ENCODE measurements at places on chromosomes 1 and 21. TPM values are rescaled to one million over a fixed set of nuclear protein-coding genes. Genes with fewer than 3 reads are reported as not detected.

- DNase-seq, result no peak
Measured at GRCh38 chr1:13830616-13831280, 130.8 kb downstream of the PRDM2 start.

DNA sequence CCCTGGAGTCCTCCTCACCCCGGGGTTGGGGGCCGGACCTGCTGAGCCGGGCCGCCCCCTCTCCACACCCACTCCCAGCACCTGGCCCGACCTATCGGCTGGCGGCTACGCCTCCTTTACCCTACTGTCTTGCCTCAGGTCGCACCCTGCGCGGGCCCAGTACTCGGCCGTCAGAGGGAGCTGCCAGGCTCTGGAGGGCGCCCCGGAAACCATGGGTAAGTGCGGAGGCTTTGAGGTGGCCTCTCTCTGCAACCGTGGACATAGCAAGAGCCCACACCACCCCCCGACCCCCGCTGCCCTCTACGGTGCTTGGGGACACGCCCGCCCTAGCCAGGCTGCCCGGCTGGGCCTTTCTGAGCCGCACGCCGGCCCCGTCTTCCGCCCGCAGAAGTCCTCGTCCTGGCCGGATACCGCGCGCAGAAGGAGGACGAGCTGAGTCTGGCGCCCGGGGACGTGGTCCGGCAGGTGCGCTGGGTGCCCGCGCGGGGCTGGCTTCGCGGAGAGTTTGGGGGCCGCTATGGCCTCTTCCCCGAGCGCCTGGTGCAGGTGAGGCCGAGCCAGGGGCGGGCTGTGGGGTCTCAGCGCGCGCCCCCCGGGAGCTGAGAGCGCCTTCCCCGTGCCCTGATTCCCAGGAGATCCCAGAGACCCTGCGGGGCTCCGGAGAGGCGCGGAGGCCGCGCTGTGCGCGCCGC is at the start of gene SH3D21:
TSS of gene SH3D21 (plus strand) at position 159 of the 692 bp plus-strand sequence. CDS start at position 212, 53 bp downstream.
- no peak for DNase-seq

DNA sequence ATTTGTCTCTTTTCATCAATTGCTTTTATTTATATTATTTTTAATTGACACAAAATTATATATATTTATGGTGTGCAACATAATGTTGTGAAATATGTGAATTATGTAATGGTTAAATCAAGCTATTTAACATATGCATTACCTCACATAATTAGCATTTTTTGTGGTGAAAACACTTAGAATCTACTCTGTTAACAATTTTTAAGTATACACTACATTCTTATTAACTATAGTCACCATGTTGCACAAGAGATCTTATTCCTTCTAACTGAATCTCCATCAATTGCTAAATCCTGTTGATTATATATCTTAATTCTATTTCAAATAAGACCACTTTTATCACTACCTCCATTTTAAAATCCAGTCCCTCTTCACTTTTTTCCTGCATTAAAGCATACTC is 42.5 kb downstream of the PLPPR5 start:
- DNase-seq, result no peak

DNA sequence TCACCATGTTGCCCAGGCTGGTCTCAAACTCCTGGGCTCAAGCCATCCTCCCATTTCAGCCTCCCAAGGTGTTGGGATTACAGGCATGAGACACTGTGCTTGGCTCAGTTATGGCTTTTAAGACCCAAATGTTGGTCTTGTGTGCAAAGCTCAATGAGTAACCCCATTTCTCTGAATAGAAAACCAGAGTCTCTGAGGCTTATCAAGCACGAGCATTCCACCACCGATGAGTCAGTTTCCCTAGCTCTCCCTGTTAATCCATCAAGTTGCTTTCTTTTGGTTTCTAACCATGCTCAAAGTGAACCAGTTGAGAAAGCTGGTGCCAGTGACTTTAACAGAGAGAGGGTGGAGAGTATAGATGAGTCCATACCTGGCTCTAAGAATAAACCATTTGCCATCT is 350.9 kb upstream of the ADGRL2 start:
- DNase-seq, result no peak

DNA sequence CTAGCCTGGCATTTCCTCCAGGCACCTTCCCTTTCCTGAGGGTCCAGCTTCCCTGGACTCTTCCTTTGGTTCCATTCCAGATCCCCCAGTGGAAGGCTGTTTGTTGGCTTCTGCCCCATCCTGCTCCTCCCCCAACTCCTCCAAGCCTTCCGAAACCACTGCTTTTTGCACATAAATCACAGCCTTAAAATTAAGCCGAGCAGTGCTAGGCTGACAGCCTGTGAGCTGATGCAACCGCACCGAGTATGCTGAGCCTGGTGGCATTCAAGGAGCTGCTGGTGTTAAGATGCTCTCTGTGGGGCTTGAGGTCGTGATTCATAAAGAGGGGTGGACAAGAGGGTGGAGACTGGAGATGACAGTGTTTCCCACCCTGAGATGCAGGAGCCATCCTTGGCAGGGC is 266.6 kb upstream of the C1orf174 start:
- DNase-seq, result no peak

- DNase-seq, result no peak
Measured at GRCh38 chr1:203425663-203425975, 50.0 kb upstream of the PRELP start.

DNA sequence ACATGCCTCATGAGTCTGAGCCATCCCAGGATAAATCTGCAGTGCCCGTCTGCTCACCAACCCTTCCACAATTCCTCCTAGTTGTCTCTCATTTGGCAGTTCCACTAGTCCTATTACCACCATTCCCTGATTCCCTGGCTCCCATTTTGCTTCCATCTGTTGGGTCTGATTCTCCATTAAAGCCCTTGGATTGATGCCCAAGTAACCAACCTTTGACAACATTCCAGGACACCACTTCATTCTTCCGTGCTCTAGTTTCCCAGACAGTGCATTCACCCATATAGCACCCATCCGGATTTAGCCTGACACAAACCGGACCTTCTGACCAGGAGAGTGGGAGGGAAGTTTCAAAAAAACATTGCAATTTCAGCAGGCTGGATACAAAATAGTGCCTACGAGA is 189.4 kb upstream of the PALMD start:
- DNase-seq, result no peak

DNA sequence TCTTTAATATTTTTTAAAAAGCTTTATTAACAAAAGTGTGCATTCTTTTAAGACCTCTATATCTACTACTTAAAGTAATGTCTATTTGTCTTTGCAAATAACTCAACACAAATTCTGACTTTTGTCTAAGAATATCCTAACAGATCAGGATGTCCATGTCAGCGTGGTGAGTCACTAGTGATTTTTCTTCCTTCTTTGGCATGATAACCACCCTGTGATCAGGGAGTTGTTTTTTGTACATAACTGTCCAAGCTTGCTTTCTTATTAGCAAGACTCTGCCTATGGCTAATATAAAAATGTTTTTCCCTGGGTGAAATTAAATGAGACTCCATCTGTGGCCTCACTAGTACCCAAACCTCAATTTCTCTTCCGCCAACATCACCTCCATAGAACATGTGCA is 688.9 kb upstream of the ADGRL2 start:
- peak; percentile 14 for DNase-seq

DNA sequence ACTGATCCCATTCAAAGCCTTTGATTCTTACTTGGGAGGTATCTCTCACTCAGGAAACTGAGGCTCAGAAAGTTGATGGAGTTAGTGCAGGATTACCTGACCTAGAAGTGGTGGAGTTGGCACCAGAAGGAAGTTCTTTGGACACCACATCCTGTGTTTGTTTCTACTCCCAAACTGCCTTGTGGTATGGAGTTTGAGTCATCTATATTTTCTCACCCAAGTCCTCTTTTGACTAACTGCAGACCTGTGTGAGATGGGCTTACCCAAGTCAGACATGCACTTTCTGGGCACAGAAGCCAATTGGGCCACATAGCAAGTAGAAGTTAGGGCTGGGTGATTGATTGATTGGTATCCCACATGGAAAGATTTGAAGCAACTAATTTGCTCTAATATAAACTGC is 36.1 kb downstream of the FGGY start:
- DNase-seq, result no peak

DNA sequence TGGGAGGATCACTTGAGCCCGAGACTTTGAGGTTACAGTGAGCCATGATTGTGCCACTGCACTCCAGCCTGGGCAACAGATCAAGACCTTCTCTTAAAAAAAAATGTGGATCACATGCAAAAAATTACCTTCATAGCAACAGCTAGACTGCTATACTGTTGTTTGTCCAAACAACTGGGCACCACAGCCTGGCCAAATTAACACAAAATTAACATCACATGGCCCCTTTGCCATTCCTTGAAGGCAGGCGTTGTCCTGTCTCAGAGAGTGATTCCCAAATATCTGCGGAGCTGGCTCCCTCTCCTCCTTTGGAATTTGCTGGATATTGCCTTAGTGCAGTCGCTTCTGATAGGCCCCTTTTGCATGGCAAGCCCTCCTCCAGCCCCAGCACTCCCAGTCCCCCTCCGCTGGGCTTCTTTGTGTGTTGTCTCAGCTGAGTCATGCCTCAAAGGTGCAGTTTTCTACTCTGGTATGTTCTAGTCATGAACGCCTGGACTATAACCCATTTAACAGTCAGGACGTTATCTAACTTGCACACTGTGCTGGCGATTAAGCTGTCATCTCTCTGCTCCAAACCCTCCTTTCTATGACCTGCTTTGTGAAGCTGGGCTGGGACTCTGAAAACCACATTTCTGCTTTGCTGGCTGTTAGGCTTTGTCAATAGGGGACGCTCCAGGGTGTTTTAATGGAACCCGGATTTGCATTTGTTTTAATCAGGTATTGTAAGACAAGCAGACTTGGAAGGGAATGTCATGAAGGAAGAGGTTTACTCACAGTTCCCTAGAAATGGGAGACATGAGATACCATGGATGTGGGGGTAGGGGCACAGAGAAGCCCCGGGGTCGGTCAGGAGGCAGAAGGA is 20.1 kb upstream of the HPCAL4 start:
- no peak for DNase-seq

GRCh38 chr1:93746021-93746812 is 64.6 kb upstream of the BCAR3 start:
- DNase-seq, result no peak

DNA sequence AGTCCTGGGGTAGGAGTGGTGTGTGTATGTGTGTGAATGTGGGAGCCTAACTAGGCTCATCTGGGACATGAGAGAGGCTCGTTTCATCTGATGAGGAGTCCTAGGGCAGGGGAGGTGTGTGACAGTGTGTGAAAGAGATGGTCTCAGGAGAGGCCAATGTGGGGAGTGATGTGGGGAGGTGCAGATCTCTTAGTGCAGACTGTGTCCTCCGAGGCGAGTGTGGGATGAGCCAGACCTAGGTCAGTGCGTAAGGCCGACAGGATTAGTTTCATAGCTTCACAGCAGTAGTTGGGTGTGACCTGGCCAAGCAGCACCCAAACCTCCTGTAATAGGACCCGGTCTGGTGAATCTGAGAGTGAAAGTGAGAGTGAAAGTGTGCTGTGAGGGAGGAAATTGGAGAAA is 94.7 kb downstream of the LIPI start:
- DNase-seq, result no peak

DNA sequence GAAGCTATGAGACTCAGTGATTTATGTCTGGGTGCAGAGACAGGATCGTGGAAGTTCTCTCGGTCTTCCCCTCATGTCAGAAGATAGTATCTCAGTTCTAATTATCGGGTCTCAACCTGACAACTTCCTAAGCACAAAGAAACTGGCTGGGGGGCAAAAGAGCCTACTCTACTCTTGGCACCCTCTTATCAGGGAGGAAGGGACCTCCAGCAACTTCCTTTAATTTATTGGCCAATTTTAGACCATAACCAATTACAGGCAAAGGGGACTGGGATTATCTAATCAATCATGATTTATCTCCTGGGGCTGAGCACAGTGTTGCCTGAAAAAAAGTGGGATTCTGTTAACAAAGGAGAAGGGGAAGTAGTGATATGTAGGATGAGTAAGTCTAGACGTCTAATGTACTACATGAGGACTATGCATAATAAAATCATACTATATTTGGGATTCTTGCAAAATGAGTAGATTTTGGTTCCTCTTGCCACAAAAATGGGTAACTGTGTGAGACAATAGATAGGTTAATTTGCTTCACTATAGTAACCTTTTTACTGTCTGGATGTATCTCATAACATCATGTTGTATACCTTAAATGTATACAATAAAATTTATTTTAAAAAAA is 98.8 kb downstream of the ZFYVE9 start:
- DNase-seq, result peak; percentile 43

DNA sequence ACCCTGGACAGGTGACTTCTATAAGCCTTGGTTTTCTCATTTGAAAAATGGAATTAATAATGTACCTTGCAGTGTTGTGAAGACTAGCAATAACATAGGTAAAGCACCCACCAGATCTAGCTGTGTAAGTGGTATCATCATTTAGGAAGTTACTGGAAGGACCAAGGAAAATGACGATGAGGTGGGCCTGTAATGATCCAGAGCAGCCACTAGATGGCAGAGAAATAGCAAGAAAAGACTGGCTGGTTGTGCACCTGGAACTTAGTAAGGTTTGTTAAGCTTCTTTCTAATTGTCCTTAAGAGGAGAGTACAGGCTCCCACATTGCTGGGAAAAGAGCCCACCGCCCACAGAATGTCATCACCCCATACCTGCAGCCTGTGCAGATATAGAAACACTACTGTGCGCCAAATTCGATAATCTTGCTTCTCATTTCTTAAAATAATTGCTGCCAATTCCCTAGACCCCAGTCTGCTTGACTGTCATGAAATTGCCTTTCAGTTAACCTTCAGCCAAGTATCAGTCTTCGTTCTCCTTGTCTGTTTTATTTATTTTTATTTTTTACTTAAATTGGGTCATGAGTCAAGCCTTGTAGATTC is 37.2 kb downstream of the WNT4 start:
- peak; percentile 38 for DNase-seq

DNA sequence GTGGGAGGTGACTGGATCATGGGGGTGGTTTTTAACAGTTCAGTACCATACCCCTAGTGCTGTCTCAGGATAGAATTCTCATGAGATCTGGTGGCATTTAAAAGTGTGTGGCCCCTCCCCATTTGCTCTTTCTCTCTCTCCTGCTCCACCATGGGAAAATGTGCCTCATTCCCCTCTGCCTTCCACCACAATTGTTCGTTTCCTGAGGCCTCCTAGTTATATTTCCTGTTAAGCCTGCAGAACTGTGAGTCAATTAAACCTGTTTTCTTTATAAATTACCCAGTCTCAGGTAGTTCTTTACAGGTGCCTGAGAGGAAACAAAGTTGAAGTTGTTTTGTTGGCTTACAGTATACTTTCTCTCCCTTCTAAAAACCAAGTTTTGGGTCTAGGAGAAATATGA is 23.1 kb upstream of the SLC22A15 start:
- DNase-seq, result peak; percentile 33

DNA sequence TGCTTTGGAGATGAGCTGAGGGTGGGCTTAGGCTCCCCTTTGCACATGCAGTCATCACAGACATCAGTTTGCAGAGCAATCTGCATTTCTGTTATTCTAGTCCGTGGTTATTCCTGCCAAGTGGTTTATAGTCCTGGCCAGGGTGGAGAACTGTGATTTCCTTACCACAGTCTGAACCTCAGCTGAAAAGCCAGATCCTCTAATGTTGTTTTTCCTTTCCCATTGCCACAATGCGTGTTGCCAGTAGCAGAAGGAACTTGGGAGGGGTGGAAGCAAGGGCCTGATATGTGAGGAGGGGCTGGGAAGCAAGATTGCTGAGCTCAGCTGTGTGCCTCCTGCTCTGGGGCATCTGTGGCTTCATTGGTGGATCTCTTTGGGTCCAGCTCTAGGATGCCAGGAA is 18.0 kb upstream of the ST3GAL3 start:
- no peak for DNase-seq

BGLAP gene
- total RNA-seq, result 0.63 TPM

MARK1 gene
- total RNA-seq, result 1.4 TPM

CELA2B gene
- not detected for total RNA-seq

UBL4B gene
- not detected for total RNA-seq

MAP3K21 gene
- 0.90 TPM for total RNA-seq
